Stromal cell of bone marrow (primary cell): ENCODE measurements at places on chromosomes 6 and 20.
A peak's percentile ranks its signal among the peaks of the same experiment; 100 is the strongest.

DNA sequence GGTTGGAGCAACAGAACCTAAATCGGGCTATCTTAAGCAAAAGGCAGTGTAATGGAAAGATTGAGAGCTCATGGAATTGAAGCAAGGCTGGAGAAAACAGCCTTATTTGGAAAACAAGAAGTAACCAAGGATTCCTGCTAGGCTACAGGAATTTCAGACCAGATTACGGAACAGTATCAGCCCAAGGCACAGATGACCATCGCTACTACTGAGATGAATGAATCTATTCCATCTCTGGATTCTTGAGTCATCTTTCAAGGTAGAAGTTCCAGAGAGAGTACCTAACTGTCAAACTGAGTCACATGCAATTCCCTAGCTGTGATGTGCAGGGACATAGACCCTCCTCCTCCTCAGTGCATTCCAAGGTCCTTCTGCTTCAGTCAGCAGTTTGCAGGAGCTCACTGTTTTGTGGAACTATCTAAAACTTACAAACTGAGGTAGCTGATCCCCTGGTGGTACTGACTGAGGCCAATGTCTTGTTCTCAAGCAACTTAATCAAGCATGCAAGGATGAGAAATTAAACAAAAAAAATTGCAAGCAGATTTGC, 62.0 kb upstream of the SMLR1 start:
- DNase-seq, result no peak

- peak; percentile 3 for DNase-seq
Measured at GRCh38 chr6:89637960-89638319, 607 bp downstream of the LYRM2 start.

GRCh38 chr6:112209131-112209530, 45.2 kb downstream of the LAMA4 start:
- DNase-seq, result no peak

GRCh38 chr6:147567141-147567805, 58.8 kb downstream of the SAMD5 start:
- DNase-seq, result no peak

- no peak for DNase-seq
Measured at GRCh38 chr20:62768551-62769287, 27.6 kb upstream of the MRGBP start.

DNA sequence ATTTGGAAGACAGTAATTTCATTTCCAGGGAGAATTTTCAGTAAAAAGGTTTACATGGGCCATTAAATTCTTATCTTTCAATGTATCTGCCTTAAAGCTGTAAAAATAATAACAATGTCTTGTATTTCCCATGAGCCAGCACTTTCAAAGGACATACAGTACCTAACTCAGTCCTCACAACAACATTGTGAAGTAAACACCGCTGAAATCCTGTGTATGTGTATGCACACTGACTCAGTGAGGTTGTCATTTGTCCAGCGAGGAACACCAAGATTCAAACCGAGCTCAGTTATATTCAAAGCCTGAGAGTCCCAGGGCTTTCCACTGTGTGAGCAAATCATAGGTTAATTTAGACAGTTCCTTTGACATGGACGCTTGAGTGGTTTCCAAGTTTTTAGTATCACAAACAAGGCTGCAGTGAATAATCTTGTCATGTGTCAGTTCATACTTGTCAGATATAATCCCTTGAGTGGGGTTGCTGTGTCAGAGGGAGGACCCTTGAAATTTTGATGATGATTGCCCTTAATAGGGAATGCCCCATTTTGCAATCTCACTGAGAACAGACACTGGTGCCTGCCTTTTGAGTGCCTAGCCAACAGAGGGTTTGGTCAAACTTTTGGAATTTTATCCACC, 50.0 kb upstream of the SLC22A23 start:
- no peak for DNase-seq

DNA sequence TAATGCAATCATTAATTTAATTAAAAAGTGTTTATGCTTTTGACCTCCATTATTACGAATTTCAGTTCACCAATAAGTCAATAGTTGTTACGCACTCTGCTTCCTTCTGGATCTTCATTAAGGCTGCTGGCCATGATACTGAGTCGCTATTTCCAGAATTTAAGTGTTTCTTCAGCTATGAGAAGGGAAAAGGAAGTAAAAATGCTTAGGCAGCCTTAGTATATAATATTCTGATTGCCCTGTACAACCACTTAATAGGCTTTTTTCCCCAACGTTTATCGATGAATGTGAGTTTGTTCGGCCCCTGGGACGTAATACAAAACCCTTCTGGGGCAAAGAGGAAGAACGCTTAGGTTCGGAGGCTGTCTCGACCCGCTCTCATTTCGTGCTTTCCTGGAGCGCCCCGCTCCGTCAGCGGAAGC, 644 bp downstream of the OARD1 start:
- no peak for DNase-seq

DNA sequence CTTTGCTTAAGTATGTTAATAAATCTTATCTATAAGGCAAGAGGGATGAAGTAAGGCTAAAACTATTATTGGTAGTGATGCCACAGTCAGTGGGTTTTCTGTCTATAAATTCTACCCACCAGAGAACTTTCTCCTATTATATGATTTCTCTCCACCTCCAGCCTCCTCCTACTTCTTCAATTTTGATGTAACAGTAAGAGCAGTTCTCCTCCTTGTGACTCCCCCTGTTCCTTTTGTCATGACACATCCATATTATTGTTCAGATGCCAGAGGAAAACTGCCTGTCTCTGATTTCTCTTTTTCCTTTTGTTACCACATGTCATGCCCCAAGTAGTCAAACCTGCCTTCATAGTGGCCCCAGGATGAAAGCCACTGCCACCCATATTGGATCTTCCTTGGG, 9.1 kb upstream of the RCAN2 start:
- no peak for DNase-seq

- DNase-seq, result no peak
Measured at GRCh38 chr6:22322103-22323030, 25.5 kb upstream of the PRL start.

DNA sequence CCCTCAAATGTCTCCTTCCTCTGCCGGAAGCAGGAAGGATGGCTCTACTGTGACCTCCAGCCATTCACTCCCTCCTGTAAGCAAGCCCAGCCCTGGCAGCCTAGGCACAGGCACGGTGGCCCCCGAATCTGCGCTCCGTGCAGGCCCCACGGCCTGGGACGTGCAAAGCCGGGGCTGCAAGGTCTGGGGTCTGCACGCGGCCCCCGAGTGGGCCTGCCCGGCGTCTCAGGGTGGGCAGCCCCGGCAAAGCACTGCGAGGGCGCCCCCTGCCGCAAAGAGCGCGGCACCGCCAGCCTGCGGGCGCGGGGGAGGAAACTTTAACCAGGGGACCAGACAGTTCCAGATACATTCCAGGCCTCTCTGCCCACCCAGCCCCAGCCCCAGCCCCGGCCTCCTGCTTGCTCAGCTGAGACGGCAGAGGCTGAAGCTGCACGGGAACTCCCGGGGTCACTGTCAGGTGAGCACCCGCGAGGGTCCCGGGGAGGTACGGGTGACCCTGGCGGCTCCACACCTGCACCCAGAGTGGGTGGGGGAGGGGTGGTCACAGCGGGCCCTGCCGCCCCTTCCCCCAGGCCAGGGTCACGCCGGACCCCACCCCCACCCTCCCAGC, 98.8 kb downstream of the ASXL1 start:
- DNase-seq, result no peak

- DNase-seq, result no peak
Measured at GRCh38 chr20:37316775-37317170, 27.3 kb downstream of the MANBAL start.

GRCh38 chr6:131838051-131838450, 30.2 kb downstream of the ENPP1 start:
- no peak for DNase-seq

DNA sequence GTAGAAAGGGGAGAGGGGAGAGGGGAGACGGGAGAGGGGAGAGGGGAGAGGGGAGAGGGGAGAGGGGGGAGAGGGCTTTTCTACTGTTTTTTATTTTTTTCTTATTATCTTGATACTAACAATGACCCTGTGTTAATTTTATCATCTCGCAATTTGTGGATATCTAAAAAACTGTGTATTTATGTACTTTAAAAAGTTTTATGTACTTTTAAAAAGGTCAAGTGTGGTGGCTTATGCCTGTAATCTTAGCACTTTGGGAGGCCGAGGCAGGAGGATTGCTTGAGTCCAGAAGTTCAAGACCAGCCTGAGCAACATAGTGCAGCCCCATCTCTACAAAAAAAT, 5.5 kb upstream of the PRIM2 start:
- no peak for DNase-seq

- DNase-seq, result no peak
Measured at GRCh38 chr6:90048206-90048967, 154.1 kb downstream of the GJA10 start.

DNA sequence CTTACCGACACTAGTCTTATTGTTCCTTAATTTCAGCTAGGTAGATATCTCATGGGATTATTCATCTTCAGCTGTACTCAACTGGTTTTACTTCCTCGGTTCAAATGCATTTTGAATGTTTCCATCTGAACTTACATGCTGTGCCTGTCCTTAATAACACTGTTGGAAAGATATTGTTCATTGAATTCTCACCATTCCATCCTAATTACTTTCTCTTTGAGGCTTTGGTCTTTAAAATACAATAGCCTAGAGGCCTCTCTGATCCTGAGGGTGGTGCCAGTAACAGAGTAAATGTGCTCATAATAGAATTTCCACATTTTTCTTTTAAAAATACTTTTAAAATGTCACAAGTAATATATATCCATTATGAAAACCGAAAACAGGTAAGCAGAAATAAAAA, 54.0 kb downstream of the IL20RA start:
- no peak for DNase-seq

DNA sequence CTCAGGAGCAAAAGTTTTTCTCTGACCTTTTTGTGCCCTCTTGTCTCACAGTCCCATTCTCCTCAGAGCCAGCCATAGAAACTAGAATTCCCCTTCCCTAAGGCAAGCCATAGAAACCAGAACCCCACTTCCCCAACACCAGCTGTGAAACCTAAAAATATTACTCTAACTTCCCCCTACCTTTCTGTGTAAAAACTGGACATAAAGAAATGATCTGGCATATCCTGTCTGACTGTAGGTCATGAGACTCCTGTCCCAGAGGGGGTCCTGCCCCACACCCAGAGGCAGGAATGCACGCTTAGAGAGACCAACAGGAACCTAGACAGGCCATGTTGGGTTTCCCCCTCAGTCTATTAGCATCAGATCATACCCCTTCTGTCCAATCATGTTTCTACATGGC, 140.6 kb upstream of the SLC22A16 start:
- no peak for DNase-seq

DNA sequence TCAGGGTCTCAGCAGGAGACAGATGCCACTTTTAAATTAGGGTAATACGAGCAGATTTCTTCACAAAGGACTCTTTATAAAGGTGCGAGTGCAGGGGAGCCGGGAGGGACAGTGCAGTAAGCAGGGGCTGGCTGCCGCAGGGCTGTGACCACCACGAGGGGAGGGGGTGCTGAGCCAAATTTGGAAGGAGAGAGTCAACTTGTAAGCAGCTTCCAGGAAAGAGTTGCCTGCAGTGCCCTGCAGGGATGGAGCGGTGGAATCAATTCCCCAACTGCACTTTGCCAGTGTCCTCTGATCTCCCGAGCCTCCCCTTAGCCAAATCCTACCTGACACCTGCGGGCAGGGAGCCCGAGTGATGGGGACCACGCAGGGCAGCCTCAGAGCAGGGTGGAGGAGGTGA, 13.9 kb upstream of the CCDC167 start:
- no peak for DNase-seq

DNA sequence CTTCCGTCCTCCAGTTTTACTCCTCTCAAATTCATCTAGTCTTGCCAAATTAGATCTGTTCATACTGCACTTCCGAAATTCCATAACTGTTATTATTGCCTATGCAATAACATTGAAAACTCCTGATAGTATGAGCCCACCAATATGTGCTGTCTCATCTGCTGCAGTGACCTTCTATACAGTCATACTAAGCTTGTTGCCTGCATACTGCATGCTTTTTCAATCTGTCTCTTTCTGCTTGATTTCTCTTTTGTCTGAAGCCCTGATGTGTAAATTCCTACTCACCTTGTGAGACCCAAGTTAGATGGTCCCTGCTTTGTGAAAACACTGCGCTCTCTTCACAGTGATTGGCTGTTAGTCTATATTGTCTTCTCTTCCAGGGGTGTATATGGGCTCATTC, 1.1 kb downstream of the TBP start:
- no peak for DNase-seq

- no peak for DNase-seq
Measured at GRCh38 chr6:54093326-54093948, 17.8 kb upstream of the MLIP start.

DNA sequence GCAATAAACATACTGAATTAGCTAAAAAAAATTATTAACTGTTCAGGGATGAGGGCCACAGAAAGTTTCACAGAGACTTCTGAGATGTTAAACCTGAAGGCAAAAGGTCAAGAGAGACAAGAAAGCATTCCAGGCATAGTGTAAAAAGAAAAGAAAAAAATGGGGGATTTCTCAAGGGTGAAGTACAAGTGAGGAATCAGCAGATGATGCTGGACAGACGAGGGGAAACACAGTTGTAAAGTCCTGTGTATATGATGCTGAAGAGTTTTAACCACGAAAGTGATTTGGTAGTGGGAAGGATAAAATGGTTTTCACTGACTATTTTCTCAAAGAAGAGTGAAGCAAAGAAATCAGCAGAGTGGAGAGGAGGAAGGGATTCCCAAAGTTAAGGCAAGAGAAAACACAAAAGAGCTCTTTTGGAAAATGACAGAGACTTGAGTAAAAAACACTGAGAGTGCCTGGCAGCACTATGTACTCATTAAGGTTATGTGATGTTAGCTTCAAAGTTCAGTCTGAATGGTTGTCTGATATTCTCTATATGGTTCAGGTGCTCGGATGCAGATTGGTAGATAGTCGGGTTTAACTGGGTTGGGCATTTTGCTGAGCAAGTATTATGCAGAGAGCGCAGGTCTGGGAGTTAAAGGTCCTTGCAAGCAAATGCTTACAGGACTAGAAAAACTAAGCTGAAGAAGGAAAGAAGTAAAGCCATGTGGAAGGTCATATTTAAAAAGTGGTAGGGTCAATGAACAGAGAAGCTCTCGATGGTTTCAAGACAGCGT, 16.4 kb downstream of the RAB23 start:
- no peak for DNase-seq

- no peak for DNase-seq
Measured at GRCh38 chr20:21921251-21921650, 215.8 kb downstream of the PAX1 start.

GRCh38 chr6:115631028-115631427, 429.7 kb downstream of the FRK start:
- no peak for DNase-seq
